ENCODE measurements at places on chromosomes 7 and 10.

DNA sequence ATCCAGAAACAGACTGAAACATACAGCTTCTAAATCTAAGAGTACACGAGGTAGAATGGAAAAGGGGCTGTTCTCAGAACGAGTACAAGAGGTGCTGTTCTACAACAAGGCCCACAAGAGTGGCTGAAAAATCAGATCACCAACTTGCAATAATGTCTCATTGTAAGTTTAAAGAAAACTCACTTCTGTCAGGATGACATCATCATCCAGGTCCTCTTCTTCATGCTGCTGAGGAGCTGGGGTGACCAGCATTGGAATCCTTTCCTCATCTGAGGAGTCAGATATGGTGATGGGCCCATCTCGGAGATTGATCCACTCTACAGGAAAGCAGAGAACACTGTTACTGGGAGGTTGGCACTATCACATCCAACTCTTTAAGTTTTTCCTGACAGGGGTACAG is 28.8 kb downstream of the RNF216 start:
- no peak for DNase-seq

- no peak for DNase-seq
These were observed 226.1 kb downstream of the XPNPEP1 start for GRCh38 chr10:109696981-109697775.

DNA sequence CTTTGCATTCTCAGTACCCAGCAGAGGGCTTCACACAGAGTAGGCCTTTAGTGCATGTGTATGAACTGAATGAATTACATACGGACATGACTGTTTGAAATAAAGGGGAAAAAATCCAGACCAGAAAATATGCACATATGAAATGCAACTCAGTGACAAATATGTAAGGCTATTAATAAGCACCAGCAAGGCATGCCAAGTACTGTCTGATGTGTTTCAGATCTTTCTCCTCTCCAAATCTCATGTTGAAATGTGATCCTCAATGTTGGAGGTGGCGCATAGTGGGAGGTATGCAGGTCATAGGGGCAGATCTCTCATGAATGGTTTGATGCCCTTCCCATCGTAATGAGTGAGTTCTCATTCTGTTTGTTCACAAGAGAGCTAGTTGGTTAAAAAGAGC is 87.3 kb upstream of the TOMM7 start:
- DNase-seq, result no peak

- DNase-seq, result no peak
These were observed 42.6 kb downstream of the ZNF273 start for GRCh38 chr7:64945503-64946175.

DNA sequence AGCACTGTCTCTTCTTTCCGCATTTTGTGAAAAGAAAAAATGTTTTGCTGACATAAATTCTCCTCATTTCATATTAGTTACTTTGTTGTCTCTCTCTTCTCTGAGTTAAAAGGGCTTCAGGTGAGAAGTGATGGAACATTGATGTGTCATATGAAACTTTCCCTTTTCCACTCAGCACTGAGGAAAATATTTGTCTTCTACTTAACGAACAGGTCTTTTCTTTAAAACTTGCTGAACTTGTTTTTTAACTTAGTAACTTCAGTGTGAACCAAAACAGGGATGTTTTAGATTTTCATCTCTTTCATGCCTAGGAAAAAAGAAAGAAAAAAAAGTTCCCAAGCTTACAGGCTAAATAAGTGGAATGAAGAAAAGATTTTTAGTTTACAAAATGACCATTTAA is 19.0 kb upstream of the TSPAN12 start:
- no peak for DNase-seq

DNA sequence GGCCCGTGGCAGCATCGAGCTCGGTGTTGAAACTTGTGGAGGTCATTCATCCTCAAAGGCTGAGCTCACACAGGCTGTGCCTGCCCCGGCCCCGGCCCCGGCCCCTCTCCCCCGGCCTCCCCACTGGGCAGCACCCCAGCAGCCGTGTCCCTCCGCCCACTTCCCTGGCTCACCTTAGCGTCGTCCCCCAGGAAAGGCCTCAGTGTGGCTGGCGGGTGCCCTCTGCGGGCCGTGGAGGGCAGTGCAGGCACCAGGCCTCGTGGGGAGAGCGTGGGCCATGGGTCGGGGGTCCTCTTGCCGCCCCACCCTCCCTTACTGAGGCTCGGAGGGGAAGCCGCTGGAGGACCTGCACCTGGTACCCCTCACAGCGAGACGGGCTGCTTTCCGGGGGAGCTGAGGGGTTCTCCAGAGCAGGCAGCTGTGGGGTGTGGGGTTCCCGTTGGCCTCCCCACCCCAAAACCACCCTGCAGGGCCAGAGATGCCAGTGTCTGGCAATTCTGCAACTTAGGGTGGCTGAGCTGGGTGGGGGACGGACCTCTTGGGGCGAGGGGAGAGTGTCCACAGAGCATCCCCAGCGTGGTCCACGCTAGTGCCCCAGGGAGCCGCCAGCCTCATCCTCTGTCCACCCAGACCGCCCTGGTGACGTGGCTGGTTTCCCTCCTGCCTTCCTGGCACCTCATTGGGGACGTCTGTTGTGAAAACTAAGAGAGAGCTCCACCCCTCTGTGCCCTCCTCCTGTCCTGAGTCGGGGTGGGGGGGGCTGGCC is 44.2 kb upstream of the DPYSL4 start:
- no peak for DNase-seq

- DNase-seq, result no peak
These were observed 22.5 kb upstream of the VAX1 start for GRCh38 chr10:117160567-117160966.

DNA sequence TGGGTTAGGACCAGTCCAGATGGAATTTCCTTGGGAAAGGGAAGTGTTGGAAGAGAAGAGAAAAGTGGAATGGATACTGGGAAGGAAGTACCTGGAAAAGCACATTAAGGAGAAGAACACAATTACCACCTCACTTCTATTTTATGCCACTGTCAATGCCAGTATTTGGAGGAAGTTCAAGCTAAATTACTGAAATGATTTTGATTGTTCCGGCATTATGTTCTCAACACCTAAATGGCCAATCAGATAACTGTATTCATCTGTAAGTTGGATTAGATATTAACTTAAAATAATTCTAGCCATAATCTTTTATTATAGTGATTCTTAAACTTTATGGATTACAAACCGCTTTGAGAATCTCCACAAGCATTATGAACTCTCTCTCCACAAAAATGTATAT is 7.3 kb downstream of the NPVF start:
- no peak for DNase-seq

DNA sequence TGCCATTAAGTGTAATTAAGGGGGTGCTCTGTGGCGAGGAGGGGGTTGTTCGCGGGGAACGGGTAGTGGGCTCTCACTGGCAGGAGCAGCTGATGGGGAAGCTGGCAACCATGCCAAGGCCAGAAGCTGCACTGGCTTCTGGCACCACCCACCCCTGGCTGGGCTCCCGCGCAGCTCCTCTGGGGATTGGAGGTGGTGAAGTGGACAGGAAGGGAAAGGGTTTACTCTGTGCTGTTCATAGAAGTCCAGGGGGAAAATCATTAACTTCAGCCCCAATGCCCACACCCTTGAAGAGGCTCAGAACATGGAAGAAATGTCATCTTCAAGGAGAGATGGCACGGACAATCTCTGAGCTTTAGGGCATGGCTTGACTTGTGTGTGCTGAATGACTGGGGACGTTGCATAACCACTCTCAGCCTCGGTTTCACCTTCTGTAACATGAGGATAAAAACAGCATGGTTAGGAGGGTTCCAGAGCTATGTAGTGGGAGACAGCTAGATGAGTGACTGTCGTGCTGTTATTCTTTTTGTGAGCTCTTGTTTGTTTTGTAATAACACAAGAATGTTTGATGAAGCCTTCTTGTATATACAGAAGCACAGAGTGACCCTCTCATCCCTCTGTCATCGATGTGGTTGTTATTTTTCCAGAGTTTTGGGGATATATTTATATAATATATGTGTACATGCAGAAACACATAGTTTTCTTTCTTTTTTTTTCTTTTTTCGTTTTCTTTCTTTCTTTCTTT is 29.9 kb downstream of the KAZALD1 start:
- no peak for DNase-seq

DNA sequence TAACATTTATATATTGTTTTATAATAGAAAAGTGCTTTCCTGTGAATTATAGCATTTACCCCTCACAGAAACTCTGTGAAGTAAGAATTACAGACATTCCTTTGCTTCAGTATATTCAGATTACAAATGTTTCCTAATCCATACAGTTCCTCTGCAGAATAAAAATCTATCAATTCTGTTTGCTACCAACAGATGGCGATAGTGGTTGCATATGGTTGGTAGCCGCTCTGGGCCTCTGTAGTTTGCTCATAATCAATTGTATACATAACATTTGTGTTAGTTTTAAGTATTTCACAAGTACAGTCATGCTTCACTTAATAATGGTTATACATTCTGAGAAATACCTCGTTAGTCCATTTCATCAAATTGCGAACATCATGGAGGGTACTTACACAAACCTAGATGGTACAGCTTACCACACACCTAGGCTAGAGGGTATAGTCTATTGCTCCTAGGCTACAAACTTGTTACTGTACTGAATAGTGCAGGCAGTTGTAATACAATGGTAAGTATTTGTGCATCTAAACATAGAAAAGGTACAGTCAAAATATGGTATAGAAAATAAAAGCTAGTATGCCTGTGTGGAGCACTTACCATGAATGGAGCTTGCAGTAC is 94.4 kb upstream of the STEAP4 start:
- DNase-seq, result no peak

DNA sequence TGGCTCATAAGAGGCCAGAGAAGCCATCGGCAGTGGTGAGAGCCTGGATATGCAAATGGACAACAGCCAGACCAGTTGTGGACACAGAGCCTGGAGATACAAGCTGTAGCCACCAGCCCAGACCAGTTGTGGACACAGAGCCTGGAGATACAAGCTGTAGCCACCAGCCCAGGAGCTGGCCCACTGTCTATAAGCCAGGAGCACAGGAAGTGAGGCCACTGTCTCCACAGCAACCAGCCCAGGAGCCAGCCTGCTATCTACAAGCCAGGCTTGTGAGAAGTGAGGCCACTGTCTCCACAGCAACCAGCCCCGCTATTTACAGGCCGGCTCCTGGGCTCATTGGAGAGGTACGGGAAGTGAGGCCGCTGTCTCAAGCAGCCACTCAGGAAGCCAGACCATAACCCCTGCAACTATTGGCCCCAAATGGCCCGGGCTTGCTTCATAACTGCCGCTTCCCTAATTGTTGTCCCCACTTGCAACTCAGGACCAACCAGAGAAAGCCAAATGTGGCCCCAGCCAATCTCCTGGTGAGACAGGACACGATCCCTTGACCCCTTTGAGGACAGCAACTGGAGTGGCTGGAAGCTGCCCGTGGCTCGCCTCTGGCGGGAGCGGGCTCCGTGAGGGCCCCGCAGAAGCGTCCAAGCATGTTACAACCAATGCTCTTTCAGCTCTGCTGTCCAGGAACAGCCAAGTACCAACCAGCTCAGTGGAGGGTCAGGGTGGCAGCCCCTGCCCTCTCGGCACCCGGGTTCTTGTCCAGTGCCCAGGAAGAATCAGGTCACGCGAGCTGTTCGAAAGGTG is 44.1 kb upstream of the CNPY1 start:
- DNase-seq, result no peak

GRCh38 chr7:23093111-23093510 is 12.5 kb upstream of the KLHL7 start:
- DNase-seq, result no peak

GRCh38 chr7:16773884-16774283 is 20.3 kb downstream of the TSPAN13 start:
- DNase-seq, result no peak

DNA sequence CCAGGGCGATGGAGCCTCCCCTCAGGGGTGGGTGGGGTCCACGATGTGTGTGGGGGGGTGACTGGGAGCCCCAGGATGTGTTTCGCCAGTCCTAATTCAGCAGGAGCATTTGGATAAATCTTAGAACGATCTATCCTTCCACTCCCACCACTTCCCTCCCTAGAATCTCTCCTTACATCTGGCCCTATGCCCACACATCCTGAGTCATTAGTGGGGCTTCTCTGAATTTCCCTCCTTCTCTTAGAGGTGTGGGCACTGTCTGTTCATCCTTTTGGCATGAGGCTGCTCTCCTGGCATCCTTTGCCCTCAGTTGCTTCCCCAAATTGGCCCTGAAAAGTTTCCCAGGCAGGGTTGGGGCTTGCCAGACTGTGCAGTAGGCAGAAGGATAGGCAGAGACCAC is 1.6 kb downstream of the GHRHR start:
- DNase-seq, result no peak

- no peak for DNase-seq
These were observed 1.2 kb downstream of the CLDN4 start for GRCh38 chr7:73831834-73832651.

DNA sequence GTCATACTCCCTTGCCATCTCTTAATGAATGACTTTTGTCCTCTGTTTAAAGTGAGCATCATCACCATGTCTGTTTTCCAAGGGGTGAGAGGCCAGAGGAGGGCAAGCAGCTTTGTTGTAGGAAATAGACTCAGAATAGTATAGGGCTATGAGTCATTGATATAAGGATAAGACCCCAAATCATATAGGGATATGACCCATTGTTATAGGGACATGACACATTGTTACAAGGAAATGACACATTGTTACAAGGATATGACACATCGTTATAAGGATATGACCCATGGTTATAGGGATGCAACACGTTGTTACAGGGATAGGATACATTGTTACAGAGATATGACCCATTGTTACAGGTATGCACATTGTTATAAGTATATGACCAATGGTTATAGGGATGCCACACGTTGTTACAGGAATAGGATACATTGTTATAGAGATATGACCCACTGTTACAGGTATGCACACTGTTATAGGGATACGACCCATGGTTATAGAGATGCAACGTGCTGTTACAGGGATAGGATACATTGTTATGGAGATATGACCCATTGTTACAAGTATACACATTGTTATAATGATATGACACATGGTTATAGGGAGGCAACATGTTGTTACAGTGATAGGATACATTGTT is 311.1 kb upstream of the ADARB2 start:
- no peak for DNase-seq

- DNase-seq, result no peak
These were observed 3.7 kb downstream of the CCNJ start for GRCh38 chr10:96047004-96047649.

- no peak for DNase-seq
These were observed 494.0 kb downstream of the TNS3 start for GRCh38 chr7:47087866-47088265.

GRCh38 chr10:12262278-12262981 is 66.4 kb downstream of the CDC123 start:
- no peak for DNase-seq

GRCh38 chr10:132904181-132904813 is 38.1 kb downstream of the CFAP46 start:
- DNase-seq, result no peak

GRCh38 chr10:91551856-91552255 is 81.0 kb downstream of the PPP1R3C start:
- DNase-seq, result no peak

- DNase-seq, result no peak
These were observed 2.3 kb downstream of the GPER1 start for GRCh38 chr7:1090236-1090635.

- DNase-seq, result no peak
These were observed 997.3 kb downstream of the LRMDA start for GRCh38 chr10:76428551-76429367.

DNA sequence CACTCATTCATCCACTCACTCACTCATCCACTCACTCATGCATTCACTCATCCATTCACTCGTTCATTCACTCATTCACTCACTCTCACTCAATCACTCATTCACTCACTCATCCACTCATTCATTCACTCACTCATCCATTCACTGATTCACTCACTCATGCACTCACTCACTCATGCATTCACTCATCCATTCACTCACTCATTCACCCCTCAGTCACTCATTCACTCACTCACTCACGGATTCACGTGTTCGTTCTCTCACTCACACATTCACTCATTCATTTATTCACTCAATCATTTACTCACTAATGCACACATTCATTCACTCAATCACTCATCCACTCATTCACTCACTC is 73.4 kb downstream of the CARD11 start:
- DNase-seq, result no peak

GRCh38 chr7:158042156-158042880 is 545.3 kb downstream of the PTPRN2 start:
- DNase-seq, result no peak

Measured in activated CD4-positive, CD25-positive, alpha-beta regulatory T cell (primary cell).